ENCODE measurements at places on chromosomes 3 and 15.

- DNase-seq, result no peak
Observed at GRCh38 chr15:80401456-80401855, 2.7 kb upstream of the ARNT2 start.

DNA sequence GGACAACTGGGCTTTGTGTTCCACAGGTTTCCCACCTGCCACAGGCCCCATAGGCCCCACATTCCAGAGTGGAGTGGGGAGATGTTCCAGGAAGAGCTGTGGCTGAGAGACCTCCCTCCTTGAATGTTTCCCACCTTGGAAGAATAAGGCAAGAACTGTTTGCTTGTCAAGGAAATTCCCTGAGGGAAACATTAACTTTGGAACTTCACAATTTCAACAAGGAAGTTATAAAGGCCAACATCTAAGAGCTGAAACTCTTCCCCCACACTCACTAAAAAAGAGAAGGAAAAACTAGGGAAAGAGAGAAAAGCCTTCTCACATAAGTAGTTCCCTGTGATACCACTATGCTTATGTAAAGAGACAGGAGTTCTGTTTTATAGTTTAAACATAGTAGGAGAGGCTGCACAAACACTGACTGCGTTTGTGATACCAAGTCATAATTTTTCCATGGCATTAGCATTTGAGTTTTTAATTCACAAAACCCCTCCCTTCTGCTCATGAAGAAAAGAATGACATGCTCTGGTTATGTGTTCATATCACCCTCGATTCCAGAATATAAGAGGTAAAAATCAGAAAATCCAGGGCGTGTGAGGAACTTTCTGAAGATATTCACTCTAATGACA, 39.8 kb upstream of the SPRED1 start:
- no peak for DNase-seq

DNA sequence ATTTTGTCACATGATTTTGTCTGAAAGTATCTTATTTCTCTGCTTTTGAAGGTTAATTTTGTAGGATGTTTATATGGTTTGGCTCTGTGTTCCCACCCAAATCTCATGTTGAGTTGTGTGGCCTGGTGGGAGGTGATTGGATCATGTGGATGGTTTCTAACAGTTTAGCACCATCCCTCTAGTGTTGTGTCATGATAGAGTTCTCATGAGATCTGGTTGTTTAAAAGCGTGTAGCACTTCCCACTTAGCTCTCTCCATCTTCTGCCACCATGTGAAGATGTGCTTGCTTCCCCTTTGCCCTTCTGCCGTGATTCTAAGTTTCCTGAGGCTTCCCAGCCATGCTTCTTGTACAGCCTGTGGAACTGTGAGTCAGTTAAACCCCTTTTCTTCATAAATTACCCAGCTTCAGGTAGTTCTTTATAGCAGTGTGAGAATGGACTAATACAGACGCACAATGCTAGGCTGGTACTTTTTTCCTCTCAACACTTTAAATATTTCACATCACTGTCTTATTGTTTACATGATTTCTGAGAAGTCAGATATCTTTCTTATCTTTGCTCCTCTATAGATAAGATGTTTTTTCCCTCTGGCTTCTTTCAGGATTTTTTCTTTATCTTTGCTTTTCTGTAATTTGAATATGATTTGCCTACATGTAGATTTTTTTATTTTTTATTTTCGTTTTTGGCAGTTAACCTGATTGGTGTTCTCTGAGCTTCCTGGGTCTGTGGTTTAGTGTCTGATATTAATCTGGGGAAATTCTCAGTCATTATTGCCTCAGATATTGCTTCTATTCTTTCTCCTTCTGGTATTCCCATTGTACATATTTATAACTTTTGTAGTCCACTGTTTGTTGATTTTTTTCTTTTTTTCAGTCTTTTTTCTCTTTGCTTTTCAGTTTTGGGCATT, 22.2 kb downstream of the BTD start:
- DNase-seq, result no peak

GRCh38 chr3:187000711-187001151, 70.4 kb downstream of the ST6GAL1 start:
- DNase-seq, result no peak

DNA sequence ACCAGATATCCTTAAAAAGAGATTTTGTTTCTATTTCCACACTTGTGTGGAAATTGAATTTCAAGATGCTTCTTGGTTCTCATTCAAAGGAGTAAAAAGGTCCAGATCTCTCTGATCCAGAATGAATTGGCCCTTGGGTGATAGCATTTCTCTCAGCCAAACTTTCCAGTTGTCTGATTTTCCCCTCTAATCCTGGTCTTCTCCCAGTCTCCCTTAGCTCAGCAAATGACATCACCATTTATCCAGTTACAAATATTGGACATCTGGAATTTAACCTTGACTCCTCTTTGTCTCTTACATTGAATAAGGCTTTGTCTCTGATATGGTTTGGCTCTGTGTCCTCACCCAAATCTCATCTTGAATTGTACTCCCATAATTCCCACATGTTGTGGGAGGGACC, 10.2 kb upstream of the FGF7 start:
- no peak for DNase-seq
